ENCODE measurements at places on chromosomes 7 and 10. TPM values are rescaled to one million over a fixed set of nuclear protein-coding genes. Genes with fewer than 3 reads are reported as not detected.

FBXL13 gene
- 0.32 TPM for total RNA-seq

FGF8 gene
- 0.32 TPM for total RNA-seq

TMEM130 gene
- total RNA-seq: not detected

CALML3 gene
- total RNA-seq: not detected

EPHB6 gene
- 15.1 TPM for total RNA-seq

CNNM2 gene
- total RNA-seq: 4.2 TPM

CADPS2 gene
- not detected for total RNA-seq

THSD7A gene
- not detected for total RNA-seq

PSMC2 gene
- total RNA-seq: 145 TPM

TAS2R16 gene
- total RNA-seq: not detected

TMEM213 gene
- total RNA-seq: not detected

ATOH7 gene
- total RNA-seq: not detected

METTL27 gene
- 2.1 TPM for total RNA-seq

PLXDC2 gene
- not detected for total RNA-seq

FOXI2 gene
- not detected for total RNA-seq

TRPV6 gene
- total RNA-seq: not detected

KCND2 gene
- total RNA-seq: not detected

ELOVL3 gene
- 0.14 TPM for total RNA-seq

SH2B2 gene
- 2.7 TPM for total RNA-seq

EMX2 gene
- not detected for total RNA-seq

MEST gene
- total RNA-seq: 1.7 TPM

SLC26A3 gene
- not detected for total RNA-seq

LRIT1 gene
- total RNA-seq: not detected

Measured in activated CD4-positive, alpha-beta T cell treated with anti-CD3 and anti-CD28 coated beads for 36 hours (primary cell).